ENCODE measurements at places on chromosomes 16 and 17.

GRCh38 chr17:2343421-2343820 lies 6.1 kb downstream of the SGSM2 start:
- no peak for DNase-seq

DNA sequence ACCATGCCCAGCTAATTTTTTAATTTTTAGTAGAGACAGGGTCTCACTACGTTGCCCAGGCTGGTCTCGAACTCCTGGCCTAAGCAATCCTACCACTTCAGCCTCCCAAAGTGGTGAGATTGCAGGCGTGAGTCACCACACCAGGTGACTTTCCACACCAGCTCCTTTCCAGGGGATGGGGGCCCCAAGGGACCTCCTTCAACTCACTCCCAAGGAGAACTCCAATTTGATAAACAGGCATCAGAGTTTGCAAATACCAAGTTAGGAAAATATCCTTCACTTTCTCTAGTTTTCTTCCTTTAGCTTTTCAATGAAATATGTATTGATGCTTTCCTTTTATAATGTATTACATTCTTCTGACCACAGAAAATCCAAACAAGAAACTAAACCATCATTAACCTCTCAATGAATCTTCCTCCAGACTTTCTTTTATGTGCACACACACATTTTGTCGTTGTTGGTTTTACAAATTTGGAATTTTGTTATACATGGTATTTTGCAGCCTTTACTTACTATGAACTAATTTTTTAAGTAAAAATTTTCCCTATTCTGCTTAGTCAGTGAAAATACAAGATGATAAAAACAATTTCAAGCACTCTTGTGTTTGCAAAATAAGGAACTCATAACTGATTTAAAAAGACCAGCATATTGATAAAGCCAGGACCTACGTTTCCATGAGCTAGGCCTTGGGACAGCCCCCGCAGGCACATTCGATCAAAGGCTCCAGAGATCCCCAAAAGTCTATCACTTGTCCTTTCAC lies 32.0 kb downstream of the GAS7 start:
- DNase-seq: no peak

GRCh38 chr17:8955021-8955959 lies 10.2 kb downstream of the PIK3R5 start:
- DNase-seq: no peak

GRCh38 chr16:81657781-81658180 lies 121.3 kb upstream of the PLCG2 start:
- no peak for DNase-seq

DNA sequence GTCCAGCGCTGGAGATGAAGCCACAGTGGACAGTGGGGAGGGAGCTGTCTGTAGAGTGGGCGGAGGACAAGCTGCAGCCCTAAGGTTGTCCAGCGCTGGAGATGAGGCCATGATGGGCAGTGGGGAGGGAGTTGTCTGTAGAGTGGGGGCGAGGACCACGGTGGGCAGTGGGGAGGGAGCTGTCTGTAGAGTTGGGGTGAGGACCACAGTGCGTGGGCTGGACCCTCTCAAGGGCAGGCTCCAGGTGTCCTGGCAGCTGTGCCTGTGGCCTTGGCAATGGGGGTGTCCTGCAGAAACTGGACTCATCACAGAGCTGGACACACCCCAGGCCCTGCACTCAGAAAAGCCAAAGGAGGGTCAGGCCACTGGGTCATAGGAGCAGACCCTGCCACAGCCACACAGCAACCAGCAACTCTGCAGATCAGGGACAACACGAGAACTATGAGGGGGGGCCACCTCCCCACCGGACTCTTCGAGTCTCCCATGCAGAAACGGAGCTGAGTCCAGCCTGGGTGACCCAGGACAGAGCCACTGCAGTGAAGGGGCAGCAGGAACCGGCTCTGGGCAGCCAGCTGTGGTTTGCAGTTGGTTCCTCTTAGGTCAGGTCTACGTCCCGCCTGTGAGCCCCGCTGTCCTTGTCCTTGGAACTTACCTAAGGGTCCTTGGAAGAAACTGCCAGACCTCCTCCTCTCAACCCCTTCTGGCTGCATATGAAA lies 33.4 kb upstream of the CBFA2T3 start:
- DNase-seq: no peak

All from hippocampal formation (tissue), 2 donors.